ENCODE measurements at places on chromosomes 7 and 10.

DNA sequence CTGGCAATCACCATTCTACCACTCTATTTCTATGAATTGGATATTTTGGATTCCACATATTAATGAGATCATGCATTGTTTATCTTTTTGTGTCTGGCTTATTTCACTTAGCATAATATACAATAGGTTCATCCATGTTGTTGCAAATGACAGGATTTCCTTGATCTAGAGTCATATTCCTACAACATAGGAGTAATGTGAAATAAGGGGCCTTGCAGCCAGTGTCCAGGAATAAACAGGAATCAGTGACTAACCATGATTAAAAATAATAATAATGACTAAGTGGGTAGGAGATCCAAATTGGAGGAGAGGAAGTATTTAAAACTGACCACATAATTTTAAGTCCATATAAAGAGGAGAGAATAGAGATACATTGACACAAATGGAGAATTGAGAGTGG, 49.9 kb downstream of the SCIN start:
- no peak for DNase-seq

GRCh38 chr7:135189221-135189662, 18.7 kb upstream of the CYREN start:
- no peak for DNase-seq

DNA sequence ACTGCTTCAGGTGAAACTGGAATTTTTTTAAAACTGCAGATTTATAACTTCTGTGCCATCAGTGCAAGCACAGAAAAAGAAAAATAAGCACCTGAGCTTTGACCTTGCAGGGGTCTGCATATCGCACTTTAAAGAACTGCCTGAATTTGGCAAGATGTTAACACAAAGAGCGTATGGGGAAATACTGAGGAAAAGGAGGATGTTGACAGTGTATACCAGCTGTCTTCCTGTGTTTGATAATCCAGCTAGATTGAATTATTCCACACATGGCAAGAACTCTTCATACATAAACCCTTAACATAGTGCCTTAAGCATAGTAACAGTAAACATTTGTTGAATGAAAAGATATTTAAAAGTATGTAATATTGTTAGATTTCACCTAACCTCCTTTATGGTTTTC, 30.0 kb downstream of the SMC3 start:
- DNase-seq = no peak

- no peak for DNase-seq
Observed at GRCh38 chr7:7970531-7971307, 2.1 kb downstream of the GLCCI1 start.

DNA sequence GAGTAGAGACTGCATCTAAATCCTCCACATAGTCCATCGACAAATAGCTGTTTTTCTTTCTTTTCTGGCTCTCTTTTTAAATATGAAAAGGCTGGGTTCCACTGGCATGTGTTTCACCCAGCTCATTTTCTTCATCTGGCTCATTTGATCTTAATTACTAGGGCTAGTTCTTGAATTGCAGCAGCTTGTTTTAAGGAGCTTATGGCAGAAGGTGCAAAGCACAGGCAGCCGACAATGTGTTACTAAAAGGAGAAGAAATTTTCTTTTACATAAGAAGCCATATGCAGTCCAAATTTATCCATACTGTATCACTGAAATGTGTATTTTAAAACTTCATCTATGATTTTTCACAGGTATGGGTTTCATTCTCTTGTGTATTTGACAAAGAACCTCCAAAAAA, 205.6 kb upstream of the PTER start:
- no peak for DNase-seq

DNA sequence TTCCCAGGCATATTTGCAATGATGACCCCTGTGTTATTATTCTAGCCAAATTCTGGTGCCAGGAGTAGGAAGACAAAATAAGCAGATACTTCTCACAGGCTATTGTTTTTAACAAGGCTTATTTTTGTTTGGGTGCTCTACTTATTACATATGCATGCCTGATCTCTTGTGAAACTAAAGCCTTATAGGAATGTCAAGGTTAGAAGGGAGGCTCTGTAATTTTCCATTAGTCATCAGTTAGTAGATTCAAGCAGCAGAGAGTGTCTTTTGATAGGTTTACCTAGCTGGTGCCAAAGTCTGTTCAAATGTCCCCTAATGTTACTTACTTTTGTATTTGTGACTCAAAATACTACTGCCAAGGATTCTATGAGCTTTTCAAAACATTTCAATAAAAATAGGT, 11.7 kb upstream of the TMEM106B start:
- DNase-seq = no peak

DNA sequence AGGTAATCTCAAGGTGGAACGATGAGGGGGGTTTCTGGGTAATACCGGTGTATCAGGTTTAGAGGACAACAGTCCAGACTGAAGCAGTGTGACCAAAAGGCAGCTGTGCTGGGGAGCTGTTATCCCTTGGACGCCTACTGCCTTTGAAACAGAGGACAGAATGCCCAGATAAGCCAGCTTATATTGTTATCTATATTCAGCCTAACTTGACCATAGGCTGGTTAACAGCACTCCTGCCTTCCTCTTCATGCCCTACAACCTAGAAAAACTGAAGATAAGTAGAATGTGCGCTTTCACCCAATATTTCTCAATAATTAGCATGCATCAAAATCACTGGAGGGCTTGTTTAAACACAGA, 44.9 kb downstream of the IL6 start:
- no peak for DNase-seq

DNA sequence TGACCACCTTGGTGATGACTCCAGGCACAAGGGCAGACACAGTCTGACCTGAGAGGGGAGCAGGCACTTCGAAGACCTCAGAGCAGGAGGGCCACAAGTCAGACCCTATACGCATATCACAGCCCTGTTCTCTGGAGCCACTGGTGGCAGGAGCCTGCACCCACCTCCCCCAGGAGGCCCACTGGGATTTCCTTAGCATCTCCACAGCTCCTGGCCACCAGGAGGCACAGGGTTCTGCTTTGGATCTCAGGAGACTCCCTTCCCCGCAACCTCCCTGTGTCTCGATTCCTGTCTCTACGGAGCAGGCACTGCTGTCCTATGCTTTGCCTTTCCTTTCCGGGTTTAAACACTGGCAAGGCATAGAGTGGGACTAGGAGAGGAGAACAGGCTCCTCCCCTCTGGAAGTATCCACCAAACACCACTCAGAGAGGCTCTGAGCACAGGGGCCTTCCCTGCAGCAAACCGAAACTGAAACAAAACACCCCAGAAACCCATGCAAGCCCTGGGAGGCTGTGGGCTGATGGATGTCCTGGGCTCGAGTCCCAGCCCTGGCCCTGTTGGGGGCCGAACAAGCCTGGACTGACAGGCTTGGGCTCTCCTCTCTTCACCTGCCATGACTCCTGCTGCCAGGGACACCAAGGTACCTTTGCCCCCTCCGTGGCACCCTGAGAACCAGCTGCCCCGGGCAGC, 166.3 kb downstream of the NEURL1 start:
- DNase-seq = peak; percentile 91

All from fibroblast of upper back skin (primary cell).